ENCODE measurements at places on chromosomes 7 and 10. TPM values are rescaled to one million over a fixed set of nuclear protein-coding genes. Genes with fewer than 3 reads are reported as not detected.

Gene CDK14
- total RNA-seq = 53.5 TPM

- DNase-seq = no peak
These were observed 839.7 kb downstream of the CNTNAP2 start for GRCh38 chr7:146956321-146956720.

Gene IDI2
- not detected for total RNA-seq

Gene NXPH1
- not detected for total RNA-seq
